ENCODE measurements at places on chromosomes 4 and X.
A peak's percentile ranks its signal among the peaks of the same experiment; 100 is the strongest.

- no peak for DNase-seq
Observed at GRCh38 chrX:119698845-119699244, 5.9 kb upstream of the SEPTIN6 start.

DNA sequence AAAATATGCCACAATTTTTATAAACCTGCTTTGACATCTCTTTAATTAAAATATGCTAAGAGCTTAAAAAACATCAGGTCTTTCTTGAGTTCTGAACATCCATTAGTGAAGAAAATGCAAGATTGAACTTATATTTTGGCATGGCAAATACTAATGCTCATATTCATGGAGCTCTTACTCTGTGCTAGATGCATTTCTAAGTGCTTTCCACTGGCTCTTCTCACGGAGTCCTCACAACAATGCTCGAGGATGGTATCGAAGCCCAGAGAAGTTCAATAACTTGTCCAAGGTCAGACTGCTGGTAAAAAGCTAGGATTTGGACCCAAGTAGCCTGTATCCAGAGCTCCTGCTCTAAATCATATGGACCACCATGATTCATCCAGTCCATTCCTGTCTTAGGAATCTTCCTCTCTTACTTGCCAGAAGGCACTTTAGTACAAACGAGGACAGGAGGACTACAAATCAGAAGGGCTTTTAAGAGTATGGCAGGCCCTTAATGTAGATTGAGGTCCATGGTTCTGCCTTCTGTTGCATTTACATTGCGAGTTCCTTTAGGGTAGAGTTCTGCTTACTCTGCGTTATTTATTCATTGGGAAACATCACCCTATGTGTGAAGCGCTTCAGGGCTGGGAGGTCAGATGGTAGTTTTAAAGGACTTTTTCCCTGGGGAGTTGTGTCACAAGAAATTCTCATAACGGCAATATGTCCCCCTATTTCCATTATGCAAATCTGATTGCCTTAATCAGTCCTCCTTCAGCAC is 199.2 kb downstream of the RASL11B start:
- DNase-seq, result no peak

DNA sequence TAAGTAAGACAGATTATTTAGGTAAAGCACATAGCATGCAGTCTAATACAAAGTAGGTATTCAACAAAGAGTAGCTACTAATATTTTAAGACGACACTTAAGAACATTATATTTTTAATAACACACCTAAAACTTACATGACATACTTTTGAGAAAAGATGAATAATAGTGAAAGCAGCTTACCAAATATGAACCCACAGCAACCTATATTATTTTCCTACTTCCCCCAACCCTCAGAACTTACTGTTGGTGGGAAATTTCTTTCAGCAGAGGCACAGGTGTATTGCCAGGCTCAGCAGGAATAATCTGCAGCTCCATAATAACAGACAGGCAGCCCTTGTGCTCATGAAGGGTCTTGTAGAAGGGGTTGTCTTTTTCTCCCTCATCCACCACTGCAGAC is 498.9 kb downstream of the GLUD2 start:
- DNase-seq, result no peak

GRCh38 chrX:20530406-20530921 is 263.8 kb upstream of the RPS6KA3 start:
- peak; percentile 13 for DNase-seq

- DNase-seq, result no peak
Observed at GRCh38 chr4:33739884-33740632, 2504.3 kb downstream of the ARAP2 start.

DNA sequence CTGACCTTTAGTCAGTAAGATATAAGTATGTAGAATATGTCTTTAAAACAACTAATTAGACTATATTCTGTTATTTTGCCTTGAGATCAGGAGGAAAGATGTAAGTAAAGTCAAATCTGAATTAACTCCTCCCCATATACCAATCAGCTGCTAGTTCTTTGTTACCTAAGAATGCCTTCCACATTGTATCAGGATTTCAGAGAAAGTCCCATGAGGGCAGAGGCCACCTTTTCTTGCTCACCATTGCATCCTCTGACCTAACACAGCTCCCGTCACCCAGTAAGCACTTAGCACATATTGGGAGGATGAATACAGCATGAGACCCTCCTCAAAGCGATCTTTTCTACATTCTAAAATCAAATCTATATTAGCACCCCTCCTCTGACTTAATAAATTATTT is 87.0 kb downstream of the COL25A1 start:
- DNase-seq, result no peak

GRCh38 chr4:94758141-94758699 is 465 bp downstream of the BMPR1B start:
- DNase-seq, result no peak

- DNase-seq, result no peak
Observed at GRCh38 chr4:139223682-139224317, 46.8 kb upstream of the ELF2 start.

GRCh38 chr4:5098176-5098575 is 46.9 kb downstream of the STK32B start:
- no peak for DNase-seq

GRCh38 chrX:119570351-119570835 is 4.0 kb upstream of the UBE2A start:
- no peak for DNase-seq

DNA sequence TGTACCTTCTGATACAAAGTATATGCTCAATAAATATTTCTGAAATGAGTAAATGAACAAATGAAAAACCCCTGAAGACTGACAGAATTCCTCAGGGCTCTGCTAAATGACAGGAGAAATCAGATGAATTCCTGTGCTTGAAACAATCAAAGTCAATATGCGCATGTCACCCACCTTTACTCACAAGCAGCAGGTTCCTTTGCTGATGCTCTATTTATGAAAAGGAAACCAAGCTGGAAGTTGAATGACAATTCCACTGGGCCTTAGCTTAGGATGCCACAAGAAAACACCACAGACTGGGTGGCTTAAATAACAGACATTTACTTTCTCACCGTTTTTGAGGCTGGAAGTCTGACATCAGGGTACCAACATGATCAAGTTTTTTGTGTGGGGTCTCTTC is 477.5 kb upstream of the TEX13C start:
- DNase-seq, result no peak

GRCh38 chr4:109303140-109303496 is 660 bp upstream of the COL25A1 start:
- no peak for DNase-seq

DNA sequence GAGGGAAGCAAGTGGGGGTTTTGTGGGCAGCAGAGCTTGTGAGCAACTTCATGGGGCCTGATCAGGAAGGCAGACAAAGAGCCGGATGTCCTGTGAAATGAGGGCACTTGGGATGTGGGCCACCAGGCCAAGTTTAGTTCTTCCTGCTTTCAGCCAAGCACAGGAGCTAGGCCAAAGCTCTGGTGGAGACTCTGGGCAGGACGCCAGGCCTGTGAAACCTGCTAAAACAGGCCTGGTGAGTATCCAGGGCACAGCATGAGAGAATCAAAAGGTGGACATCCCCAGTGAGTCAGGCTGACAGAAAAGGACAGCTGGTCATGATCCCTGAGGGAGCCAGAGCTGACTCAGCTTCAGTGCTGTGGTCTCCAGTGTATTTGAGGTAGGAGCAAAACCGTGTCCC is 95.7 kb downstream of the NPNT start:
- no peak for DNase-seq

GRCh38 chr4:11799196-11799595 is 370.5 kb upstream of the HS3ST1 start:
- no peak for DNase-seq

GRCh38 chr4:138344054-138344453 is 101.9 kb upstream of the SLC7A11 start:
- DNase-seq, result no peak

GRCh38 chr4:148293571-148293970 is 148.6 kb downstream of the NR3C2 start:
- no peak for DNase-seq

DNA sequence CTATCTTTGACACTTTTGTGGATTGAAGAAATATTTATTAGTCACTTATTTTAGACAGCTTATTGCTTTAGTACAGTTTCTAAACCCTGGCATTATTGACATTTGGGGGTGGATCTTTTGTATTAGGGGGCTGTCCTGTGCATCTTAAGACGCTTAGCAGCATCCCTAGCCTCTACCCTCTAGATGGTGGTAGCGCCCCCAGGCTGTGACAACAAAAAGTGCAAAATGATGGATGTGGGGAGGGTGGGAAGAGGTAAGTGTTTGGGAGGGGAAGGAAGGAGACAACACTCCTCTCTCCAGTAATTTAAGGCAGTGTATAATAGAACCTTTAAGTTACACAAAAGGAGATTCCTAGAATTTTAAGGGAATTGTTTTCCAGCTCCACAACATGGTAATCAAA is 1210.6 kb downstream of the C4orf33 start:
- DNase-seq, result no peak

GRCh38 chr4:20203508-20203907 is 48.2 kb upstream of the SLIT2 start:
- DNase-seq, result no peak

GRCh38 chrX:38891641-38892413 is 90.6 kb downstream of the MID1IP1 start:
- DNase-seq, result no peak

DNA sequence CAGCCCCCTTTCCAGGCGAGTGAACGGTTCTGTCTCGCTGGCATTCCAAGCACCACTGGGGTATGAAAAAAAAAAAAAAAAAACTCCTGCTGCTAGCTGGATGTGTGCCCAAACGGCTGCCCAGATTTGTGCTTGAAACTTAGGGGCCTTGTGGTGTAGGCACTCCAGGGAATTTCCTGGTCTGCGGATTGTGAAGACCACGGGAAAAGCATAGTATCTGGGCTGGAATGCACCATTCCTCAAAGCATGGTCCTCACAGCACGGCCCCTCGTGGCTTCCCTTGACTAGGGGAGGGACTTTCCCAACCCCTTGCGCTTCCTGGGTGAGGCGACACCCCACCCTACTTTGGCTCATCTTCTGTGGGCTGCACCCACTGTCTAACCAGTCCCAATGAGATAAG is 516.8 kb upstream of the FAM241A start:
- DNase-seq, result no peak

DNA sequence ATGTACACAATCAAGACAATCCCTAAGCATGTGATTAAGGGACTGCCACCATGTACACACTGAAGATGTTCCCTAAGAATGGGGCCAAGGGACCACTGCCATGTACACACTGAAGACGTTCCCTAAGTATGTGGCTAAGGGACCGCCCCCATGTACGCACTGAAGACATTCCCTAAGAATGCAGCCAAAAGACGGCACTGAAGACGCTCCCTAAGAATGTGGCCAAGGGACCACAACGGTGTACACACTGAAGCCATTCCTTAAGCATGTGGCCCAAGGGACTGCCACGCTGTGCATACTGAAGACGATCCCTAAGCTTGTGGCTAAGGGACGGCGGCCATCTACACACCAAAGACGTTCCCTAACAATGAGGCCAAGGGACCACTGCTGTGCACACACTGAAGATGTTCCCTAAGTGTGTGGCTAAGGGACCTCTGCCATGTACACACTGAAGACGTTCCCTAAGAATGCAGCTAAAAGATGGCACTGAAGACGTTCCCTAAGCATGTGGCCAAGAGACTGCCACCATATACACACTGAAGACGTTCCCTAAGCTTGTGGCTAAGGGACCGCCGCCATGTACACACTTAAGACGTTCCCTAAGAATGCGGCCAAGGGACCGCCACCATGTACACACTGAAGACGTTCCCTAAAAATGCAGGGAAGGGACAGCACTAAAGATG is 26.4 kb downstream of the DHRSX start:
- no peak for DNase-seq

- no peak for DNase-seq
Observed at GRCh38 chrX:10901290-10901633, 209.9 kb upstream of the HCCS start.

Measured in stimulated activated CD4-positive, alpha-beta T cell treated with anti-CD3 and anti-CD28 coated beads, Interleukin-1b, Interleukin-23, amount 100 ng/mL, for 1 hour (primary cell).